HFFc6 (cell line): ENCODE measurements at places on chromosomes 2 and 18. TPM values are rescaled to one million over a fixed set of nuclear protein-coding genes. Genes with fewer than 3 reads are reported as not detected.

GCKR gene
- total RNA-seq: not detected in 3 replicates

SERPINB3 gene
- total RNA-seq: not detected in 3 replicates

RPL31 gene
- 1,249 to 1,364 TPM (median 1,257 TPM) in 3 replicates for total RNA-seq

CAD gene
- 43.9 to 54.3 TPM (median 45.6 TPM) in 3 replicates for total RNA-seq

CDK15 gene
- total RNA-seq: 19.8 to 52.5 TPM (median 26.4 TPM) in 3 replicates

DNA sequence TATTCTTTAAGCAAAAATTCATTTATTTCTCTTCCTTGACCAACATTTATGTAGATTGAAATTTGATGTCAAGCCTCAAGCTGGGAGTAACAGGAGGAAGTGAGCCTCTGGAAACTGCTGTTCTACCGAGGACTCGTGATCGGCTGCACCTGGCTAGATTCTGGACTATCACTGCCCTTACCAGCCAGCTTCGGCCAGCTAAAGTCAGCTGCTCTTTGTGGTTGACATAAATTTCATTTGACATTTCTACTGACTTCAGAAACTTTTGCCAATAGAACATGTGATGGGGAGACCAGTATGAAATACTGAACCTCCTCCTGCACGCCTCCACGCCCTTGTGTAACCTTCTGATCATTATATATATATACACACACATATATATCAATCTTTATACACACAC, 74.2 kb upstream of the RGPD5 start:
- DNase-seq: no peak

DNA sequence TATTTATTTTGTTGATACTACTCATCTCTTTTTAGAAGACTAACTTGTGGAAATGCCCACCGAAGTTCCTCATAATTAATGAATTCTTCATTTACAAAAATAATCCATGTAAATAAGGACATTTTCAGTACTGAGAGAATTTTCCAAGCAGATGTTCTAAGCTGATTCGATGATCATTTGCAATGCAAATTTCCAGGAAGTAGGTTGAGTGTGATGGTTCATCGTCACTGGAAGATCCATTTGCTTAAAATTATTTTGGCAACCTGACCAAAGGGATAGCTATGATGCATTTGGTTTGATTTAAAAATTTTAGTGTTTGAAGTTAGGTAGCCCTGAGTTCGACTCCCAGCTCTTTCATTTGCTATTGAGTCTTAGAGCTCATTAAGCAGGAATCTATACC, 257.3 kb upstream of the RASGRP3 start:
- DNase-seq: no peak

GRCh38 chr2:15313657-15314056, 247.5 kb downstream of the NBAS start:
- peak; percentile 4 for DNase-seq
